ENCODE measurements at places on chromosomes 16 and 17.

GRCh38 chr17:73787076-73788059 lies 143.1 kb upstream of the SDK2 start:
- DNase-seq = no peak

DNA sequence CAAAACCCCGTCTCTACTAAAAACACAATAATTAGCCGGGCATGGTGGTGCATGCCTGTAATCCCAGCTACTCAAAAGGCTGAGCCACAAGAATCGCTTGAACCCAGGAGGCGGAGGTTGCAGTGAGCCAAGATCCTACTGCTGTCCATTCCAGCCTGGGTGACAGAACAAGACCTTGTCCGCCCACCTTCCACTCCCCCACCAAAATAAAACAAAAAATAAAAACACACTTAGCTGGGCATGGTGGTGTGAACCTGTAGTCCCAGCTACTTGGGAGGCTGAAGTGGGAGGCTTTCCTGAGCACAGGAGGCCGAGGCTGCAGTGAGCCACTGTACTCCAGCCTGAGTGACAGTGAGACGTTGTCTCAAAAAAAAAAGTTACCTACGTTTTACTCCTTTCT lies 3.2 kb downstream of the PPM1E start:
- no peak for DNase-seq

- no peak for DNase-seq
Observed at GRCh38 chr17:82247182-82247823, 18.5 kb downstream of the SLC16A3 start.

- no peak for DNase-seq
Observed at GRCh38 chr16:87979352-87979751, 28.1 kb downstream of the BANP start.

- DNase-seq = no peak
Observed at GRCh38 chr17:50681263-50682200, 26.2 kb downstream of the ANKRD40 start.

DNA sequence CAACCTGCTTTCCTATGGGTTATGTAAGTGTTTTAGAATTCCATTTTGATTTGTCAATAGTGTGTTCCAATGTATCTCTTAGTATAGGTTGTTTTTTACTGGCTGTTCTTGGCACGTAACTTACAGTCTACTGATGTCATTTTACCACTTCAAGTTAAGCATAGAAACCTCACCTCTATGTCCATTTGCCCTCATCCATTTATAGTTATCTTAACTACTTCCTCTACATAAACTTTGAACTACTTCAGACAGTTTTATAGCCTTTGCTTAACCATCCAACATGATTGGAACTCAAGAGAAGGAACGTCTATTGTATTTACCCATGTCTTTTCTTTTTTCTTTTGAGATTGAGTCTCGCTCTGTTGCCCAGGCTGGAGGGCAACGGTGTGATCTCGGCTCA lies 64.5 kb upstream of the GNG13 start:
- DNase-seq = no peak

GRCh38 chr17:31467502-31468256 lies 76.2 kb downstream of the RAB11FIP4 start:
- DNase-seq = no peak

DNA sequence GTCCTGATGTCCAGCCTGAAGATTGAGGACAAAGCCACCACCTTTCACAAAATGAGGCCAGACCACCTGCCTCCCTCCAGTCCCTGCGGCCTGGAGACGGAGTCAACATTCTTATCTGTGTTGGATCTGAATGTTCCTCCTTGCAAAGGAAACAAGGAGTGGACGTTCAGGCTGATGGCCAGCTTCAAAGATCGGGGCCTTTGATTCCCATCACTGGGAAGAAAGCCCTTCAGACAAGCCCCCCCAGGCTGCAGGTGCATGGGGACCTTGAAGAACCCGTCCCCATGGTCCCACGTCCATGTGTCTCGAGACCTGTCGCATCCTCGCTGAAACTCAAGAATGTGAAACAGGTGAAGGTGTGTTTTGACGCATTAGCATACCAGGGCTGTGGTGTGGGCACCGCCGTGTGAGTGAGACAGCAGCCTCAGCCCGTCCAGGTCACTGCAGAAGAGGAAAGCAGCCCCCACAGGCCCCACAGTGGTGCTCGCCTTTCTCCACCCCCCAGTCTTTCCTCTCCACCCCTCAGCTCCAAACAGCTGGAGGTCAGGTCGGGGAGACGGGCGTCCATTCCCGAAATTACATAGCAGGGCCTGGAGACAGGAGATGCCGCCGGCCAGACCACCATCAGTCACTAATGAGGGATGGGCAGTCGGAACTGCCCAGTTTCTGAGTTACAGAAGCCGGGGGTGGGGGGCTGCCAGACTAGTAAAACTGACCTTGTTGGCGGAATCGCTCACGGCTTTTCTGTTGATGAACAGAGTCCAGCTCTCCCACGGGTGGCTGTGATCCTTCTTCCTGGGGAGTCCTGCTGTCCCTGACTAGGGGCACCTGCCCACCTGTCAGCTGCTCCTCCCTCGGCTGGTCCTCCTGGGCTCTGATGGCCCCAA lies 877 bp upstream of the CSNK1D start:
- no peak for DNase-seq

GRCh38 chr16:80375513-80375912 lies 165.3 kb upstream of the DYNLRB2 start:
- DNase-seq = no peak

GRCh38 chr16:18068477-18068876 lies 268.1 kb downstream of the NPIPA8 start:
- DNase-seq = no peak

- DNase-seq = no peak
Observed at GRCh38 chr17:73227944-73228343, 33.7 kb downstream of the CPSF4L start.
